ENCODE measurements at places on chromosomes 5 and 9. TPM values are rescaled to one million over a fixed set of nuclear protein-coding genes. Genes with fewer than 3 reads are reported as not detected.

Gene HTR4
- 0.38 TPM for polyA plus RNA-seq

Gene LHX3
- not detected for polyA plus RNA-seq

Gene KIF4B
- polyA plus RNA-seq, result 0.24 TPM

Gene PPP3R2
- not detected for polyA plus RNA-seq

Gene PCSK1
- 0.93 TPM for polyA plus RNA-seq

Gene OR1J2
- not detected for polyA plus RNA-seq

Gene DNAH5
- 0.61 TPM for polyA plus RNA-seq

Gene NOL8
- polyA plus RNA-seq, result 48.4 TPM

Gene CFAP90
- polyA plus RNA-seq, result 2.4 TPM

Gene EFNA5
- polyA plus RNA-seq, result 24.3 TPM

Gene DTWD2
- 7.1 TPM for polyA plus RNA-seq

Gene RANBP17
- 36.1 TPM for polyA plus RNA-seq

Gene PDLIM4
- polyA plus RNA-seq, result 12.4 TPM

Gene INSL6
- 0.53 TPM for polyA plus RNA-seq

Gene ENTPD2
- polyA plus RNA-seq, result 2.8 TPM

Gene ACOT12
- 0.38 TPM for polyA plus RNA-seq

Gene ANKDD1B
- 4.9 TPM for polyA plus RNA-seq

Gene NR2F1
- polyA plus RNA-seq, result 182 TPM

Gene C9
- not detected for polyA plus RNA-seq

Gene INPP5E
- polyA plus RNA-seq, result 12.8 TPM

Gene CD74
- 186 TPM for polyA plus RNA-seq

Gene CKMT2
- 4.6 TPM for polyA plus RNA-seq

Gene ANAPC2
- 52.0 TPM for polyA plus RNA-seq

Gene MLANA
- polyA plus RNA-seq, result 1.1 TPM
